Fibroblast of skin of left biceps (primary cell): ENCODE measurements at places on chromosomes 12 and 14.

DNA sequence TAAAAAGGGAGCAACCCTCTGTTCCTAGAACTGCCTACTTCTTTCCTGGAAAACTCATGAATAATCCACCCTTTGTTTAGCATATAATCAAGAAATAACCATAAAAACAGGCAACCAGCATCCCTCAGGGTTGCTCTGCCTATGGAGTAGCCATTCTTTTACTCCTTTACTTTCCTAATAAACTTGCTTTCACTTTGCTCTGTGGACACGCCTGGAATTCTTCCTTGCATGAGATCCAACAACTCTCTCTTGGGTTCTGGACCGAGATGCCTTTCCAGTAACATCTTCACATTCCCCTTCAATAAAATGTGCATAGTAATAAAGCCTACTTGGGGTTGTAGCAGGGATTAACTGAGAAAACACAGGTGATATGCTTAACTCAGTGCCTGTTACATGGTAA is 286.4 kb upstream of the AMIGO2 start:
- DNase-seq: no peak

DNA sequence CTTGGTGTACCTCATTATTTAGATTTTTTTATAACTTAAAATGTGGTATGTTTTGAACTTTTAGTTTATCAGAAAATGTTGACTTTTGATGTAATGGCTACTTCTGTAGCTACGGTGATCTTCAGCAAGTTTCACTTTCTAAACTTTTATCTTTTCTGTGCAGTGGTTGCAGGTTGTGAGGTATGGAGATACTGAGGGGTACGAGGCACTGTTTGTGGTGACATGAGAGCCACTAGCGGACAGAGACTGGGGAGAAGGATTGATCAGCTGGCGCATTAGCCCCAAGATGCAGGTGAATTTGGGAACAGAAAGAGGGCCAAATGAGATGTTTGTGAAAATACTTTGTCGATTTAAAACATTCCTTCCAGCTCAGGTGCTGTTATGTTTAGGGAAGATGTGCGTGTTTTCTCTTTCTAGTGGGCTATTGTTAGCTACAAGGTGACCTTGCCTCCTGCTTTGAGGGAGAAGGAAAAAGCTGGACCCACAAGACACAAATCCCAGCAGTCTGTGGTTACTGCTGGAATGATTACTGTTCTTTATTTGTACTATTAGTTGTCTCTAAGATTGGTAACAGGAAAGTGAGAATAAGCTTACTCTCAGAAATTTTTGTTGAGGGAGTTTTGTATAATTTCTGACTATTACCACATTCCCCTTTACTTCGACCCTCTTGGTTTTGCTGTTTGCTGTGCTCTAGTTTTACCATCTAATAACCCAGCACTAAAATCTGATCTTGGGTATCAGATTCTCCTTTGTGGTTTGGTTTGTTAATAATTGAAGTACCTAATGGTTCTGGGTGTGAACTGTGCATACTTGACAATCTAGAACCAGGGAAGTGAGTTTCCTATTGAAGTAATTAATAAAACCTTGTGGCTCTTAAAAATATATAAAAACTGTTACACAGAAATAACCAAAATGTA is 61.7 kb downstream of the FBXO34 start:
- DNase-seq: no peak

DNA sequence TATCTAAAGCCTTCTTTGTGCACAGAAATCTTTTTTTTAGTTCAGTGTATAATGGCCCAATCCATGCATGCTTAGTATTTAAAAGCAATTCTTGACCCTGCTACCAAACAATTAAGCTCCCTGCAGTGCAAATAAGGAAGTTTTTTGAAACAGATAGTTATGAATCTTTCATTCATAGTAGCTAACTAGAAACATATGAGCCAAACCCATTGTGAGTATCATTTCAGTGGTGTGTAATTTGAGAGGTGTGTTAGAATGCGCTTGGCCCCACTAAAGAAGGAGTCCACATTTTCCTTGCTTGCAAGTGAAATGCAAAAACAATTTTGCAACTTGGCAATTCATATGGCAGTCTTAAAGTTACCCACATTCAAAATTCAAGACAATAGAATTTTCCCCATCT is 14.4 kb downstream of the EPS8 start:
- DNase-seq: peak; percentile 76

GRCh38 chr12:23221066-23221465 is 596.1 kb downstream of the ETNK1 start:
- no peak for DNase-seq

GRCh38 chr12:10395390-10395998 is 5.7 kb upstream of the KLRK1 start:
- peak; percentile 7 for DNase-seq

DNA sequence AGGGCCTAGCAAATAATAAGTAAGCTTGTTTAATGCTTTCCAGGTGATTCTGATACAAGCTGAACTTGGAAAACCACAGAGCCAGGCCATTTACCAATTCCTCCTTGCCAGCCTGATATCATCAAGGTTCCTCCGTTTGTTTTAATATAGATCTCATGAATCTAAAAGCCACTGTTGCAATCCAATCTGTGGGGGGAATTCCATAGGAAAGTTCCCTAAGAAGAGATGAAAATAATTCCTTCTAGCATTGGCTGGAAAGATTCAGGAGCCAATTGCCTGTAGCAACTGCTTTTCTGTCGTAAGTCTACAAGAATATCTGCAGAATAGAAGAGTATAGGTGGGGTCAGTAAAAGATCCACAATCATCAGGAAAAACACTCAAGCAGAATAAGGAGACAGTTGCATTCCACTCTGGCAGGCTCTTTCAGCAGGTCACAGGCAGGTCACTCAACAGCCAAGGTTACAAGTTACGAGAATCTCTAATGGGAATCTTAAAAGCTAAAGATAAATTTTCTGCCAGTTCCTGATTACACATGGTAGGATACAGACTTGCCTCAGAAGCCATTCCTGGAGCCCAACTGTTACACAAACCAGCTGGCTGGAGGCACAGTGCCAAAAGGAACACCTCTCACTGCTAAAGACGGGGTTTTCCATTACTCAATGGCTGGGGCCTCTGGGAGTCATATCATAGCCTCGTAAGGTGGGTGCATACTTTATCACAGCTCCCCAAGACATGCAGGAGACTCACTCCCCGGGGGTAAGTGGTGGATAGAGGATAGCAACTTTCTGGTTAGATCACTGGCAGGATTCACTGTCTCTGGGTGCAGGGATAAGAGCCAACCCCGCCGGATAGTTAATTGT is 43.6 kb downstream of the FGD6 start:
- peak; percentile 56 for DNase-seq

DNA sequence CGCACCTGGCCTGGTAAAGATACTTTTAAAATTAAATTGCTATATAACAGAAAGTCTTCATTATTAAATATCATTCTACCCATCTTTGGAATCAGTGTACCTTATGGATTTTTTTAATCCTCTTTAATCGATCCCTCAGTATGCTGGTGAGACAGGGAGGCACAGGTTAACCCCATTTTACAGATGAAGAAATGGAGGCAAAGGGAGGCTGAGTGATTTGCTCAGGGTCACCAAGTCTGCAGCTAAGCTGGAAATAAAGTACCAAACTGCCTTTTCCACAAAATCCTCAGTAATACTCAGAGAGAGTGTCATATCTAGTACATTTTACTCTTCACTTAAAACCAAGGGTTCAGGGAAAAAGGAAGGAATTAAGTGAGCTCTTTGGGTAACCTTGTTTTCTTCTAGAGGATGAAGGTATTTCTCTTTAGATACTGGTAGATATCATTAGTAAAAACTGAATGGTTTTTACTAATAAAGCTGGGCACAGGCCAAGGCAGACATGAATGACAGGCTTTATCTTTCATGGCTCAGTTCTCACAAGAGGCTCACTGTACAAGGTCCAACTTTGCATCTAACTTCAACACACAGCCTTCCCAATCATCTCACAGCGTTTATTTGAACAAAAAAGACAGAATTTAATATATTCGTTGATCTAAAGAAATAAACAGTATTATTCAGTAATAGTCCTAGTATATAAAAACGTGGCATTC is 35.3 kb upstream of the TTC7B start:
- no peak for DNase-seq

DNA sequence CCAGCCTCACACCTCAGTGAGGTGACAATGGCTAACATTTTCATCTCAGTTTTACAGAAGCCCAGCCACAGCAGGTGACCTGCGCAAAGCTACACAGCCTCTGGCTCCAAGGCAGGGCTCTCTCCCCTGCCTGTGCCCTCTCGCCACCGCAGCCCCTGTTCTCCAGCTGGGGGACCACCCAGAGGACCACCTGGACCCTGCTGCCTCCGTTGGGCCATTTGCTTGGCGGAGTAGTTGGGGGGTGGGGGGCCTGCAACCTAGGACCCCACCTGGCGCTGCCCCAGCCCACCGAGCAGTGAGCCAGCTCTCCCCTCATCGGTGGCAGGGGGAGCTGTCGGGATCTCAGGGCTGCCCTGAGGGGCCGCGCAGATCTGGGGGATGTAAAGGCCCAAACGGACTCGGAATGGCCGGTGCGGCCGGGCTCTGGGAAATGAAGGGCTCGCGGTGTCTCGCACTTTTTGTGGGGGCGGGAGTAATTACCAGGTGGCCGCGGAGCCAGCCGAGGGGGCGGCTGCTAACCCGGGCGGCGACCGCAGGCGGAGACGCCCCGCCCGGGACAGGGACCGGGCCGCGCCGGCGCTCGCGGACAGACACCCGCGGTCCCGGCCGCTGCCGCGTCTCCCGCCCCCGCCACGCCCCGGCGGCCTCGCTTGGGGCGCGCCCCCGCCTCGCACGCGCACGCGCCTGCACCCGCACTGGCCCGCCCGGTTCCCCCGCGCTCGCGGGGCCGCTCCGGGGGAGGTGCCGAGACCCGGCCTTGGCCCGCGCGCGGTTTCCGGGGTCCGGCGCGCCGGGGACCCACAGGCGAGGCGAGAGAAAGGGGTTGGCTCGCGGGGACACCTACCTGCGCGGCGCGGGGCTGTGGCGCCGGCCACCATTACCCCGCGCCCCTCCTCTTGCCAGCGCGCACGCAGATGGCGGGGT is 8.6 kb upstream of the GPR68 start:
- no peak for DNase-seq

GRCh38 chr14:104049576-104050240 is 35.8 kb upstream of the ASPG start:
- no peak for DNase-seq

DNA sequence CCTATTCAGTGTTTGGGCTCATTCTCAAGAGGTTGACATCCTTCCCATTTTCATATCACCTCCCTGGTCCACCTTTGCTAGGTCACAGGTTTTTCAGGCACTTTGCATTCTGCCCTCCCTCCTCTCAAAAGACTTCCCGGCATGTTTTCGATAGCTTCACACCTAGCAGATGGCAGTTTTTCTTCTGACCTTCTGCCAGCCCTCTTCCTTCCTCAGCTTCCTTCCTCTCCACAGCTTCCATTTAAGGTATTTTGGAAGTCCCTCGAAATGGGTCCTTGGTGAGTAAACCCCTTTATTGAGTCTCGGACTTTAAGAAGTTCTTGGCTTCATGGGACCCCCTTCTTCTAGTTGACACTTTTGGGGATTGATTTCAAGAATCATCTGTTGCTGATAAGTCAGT is 358.0 kb downstream of the RGS6 start:
- DNase-seq: no peak

DNA sequence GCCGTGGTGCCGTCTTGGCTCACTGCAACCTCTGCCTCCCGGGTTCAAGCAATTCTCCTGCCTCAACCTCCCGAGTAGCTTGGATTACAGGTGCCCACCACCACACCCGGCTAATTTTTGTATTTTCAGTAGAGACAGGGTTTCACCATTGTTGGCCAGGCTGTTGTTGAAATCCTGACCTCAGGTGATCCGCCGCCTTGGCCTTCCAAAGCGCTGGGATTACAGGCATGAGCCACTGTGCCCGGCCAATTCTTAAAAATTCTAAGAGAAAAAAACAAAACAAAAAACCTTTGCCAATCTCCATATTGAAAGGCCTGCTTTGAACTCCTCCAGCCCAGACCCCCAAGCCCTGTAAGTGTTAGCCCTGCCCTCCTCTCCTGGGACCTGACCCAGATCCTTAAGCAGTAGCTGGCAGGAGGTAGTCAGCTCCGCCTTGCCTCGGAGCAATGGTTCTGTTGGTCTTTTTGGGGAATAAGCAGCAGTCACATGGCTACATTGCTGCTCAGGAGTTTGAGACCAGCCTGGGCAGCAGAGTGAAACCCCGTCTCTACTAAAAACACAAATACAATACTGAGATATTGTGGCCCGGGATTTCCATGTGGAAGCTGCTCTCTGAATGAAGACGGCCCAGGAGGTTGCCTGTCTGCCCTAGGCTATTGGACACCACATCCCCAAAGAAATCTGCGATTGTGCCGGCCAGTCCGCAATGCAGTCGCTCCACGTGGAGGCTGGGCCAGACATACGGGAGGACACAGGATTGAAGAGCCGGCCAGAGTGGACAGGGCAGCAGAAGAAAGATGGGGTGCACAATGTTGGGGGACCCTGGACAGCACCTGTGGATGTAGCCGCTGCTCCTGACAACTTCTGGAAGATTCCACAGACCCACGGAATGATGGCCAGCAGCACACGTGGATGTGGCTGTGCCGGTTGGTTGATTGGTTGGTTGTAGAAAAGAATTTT is 28.8 kb upstream of the BEGAIN start:
- DNase-seq: no peak

DNA sequence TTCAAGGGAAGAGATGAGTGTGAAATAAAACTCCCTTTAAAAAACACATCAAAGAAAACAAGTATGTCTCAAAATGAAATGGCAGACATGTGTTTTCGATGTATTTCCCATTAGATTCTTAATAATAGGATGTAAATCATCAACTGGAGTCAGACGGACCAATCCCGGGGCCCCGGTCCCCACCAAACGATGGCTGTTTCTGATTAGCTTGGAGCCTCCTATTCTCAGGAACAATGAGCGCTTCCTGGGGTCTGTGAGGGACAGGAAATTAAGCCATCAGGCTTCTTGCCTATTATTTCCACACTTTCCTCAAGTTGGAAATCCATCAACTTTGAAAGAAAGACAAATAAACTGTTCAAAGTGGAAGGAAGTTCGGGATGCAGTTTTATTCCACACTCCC is 179.4 kb downstream of the EFCAB11 start:
- peak; percentile 31 for DNase-seq

GRCh38 chr12:76919383-76920171 is 40.8 kb upstream of the CSRP2 start:
- DNase-seq: no peak

- DNase-seq: no peak
These were observed 18.6 kb downstream of the LTBP2 start for GRCh38 chr14:74593241-74593953.

GRCh38 chr12:6266541-6266966 is 43.9 kb upstream of the PLEKHG6 start:
- no peak for DNase-seq

- DNase-seq: no peak
These were observed 13.2 kb upstream of the INF2 start for GRCh38 chr14:104676130-104676693.
